ENCODE measurements at places on chromosomes 5 and 9.

DNA sequence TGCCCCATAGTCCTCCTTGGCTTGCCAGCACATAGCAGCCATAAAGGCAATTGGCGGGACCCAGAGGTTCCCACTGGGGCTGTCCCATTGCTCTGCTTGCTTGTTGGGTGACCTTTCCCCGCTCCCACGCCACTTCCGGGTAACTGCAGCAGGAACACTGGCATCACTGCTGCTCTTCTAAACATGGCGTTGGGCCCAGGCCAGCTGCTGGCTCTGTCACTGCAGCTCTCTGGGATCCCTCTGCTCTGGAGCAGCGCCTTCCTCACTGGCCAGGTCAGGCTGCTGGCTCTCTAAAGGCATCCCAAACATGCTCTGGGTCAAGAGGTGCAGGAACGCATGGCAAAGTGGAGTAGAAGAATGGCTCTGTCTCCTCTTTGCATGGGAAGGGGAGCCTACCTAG lies 92.9 kb downstream of the DRD1 start:
- DNase-seq = no peak

- DNase-seq = peak; percentile 8
Measured at GRCh38 chr5:150155258-150156026, at the start of gene PDGFRB. PDGFRB (minus strand) TSS chr5:150155845; CDS start chr5:150137047, 18,798 bp downstream.

DNA sequence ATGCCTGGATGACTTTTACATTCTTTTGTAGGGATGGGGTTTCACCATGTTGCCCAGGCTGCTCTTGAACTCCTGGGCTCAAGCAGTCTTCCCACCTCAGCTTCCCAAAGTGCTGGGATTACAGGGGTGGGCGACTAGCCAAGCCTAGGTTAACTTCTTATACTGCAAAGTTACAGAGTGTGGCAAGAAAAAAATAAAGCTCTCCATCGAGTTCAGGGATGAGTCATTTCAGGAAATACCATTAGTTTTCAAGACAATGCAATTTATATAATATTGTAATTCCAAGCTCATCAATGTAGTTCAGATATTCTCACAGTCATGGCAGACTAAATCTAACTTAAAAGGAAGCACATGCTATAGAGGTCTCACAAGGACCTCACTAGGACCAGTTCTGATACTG lies 11.5 kb upstream of the ABO start:
- no peak for DNase-seq

DNA sequence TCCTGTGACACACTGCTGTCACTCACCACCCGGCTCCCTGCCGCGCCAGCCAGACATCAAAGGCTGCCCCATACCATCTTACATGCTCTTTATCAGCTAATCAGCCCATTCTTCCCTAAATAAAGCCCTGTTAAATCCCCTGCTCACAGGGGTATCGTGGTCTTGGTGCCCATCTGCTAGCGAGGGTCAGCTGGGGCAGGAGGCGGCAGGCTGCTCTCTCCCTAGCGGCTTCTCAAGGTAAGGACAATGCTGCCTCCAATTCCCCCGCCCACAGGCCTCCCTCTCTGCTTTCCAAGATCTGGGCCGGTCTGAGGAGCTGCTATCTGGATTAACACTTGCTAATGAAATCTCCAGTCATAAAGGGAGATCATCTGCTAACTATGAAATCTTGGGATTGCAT lies 26.8 kb downstream of the BARHL1 start:
- no peak for DNase-seq

DNA sequence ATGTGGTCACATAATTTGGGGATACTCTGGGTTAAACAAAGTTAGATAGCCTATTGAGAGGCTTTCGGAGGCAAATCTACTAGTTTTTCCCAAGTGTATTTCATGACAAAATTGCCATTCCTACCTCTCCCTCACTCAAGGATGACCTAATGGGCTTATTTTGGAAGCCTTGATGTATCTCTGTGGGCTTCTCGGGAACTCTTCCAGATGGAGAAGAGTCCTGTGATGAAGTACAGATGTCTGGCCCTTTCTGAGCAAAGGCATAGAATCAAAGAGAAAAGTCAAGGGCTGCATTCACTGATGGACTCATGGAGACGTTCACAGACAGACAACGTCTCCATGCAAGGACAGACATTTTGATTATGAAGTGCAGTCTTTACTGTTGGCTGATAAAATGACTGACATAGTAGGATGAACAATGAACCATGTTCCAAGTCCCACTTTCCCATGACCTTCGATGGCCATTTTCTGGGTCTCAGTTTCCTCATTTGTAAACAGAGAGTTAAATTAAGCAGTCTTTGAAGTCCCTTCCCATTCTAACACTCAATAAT lies 347.2 kb upstream of the CD180 start:
- DNase-seq = no peak

DNA sequence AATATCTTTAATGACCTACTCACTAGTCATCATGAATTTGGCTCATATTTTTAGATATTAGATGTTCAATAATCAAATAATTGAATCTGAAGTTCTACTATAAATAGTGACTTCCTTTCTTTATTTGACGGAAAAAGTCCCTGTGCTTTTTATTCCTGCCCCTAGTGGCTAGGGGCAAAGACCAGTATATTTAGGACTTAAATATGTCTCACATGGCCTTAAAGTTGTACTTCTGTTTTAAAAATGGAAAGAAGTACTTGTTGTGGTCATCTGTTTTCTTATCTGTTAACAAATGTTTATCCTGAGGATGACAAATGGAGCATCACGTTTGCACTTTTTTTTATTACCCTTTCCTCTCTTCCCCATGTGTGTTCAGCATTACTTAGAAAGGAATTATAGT lies 89.2 kb upstream of the GRHPR start:
- DNase-seq = no peak

GRCh38 chr5:123485275-123485674 lies 26.7 kb upstream of the CSNK1G3 start:
- DNase-seq = no peak

DNA sequence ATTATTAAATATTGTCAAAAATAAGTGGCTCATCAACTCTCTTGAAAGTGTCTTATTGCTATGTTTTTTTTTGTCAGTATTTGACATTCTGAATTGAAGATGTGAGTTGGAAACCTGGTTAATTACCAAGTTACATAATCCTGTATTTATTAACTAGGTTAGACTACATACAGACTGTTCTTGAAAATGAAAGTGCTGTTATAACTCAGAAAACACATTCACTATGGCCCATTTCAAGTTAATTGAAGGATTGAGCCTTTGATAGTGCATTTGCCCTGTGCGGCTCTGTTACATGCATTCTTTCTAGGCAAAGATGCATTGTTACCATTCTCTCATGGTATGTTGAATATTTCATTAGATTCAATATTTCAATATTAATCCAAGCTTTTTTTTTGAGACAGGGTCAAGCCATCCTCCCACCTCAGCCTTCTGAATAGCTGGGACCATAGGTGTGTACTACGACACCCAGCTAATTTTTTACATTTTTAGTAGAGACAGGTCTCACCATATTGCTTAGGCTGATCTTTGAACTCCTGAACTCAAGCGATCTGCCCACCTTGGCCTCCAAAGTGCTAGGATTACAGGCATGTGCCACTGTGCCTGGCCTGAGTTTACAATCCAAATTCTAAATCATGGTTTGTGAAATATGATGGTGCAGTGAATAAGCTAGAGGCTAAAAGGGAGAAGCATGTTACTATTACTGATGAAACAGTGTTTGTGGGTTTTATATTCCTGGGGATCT lies 10.0 kb downstream of the CTNNA1 start:
- DNase-seq = no peak

DNA sequence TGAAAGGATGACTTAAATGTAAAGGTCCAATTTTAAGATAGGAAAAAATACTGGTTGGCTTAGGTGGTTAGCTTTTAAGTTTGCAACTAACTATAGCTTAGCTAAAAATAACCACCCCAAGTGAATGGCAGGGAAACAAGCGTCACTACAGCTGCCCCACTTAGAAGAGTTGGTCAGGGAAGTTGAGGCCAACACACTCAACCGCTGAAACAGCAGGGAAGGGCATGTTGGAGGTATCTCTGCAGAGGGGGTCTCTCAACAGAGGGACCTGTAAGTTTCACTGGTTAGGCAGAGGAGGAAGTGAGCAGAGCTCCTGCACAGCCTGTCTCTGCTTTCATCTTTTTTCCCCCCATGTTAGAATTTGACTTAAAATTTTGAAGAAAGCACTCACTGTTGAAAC lies 75.3 kb downstream of the LHFPL2 start:
- DNase-seq = no peak

Measured in NCI-H510A (cell line).